ENCODE measurements at places on chromosomes 6 and 20.

DNA sequence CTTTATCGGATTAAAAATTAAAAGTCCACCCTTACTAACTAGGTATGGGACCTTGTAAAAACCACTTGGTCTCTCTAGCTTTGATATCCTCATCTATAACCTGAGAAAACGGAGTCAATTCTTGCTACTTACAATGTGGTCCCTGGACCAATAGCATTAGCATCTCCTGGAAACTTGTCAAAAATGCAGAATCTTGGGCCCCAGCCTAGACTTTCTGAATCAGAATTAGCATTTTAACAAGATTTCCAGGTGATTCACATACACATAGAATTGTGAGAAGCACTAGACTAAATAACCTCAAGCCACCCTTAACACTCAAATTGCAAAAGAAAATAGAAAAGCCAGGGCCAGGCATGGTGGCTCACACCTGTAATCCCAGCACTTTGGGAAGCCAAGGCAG, 96.6 kb downstream of the RNGTT start:
- no peak for DNase-seq

DNA sequence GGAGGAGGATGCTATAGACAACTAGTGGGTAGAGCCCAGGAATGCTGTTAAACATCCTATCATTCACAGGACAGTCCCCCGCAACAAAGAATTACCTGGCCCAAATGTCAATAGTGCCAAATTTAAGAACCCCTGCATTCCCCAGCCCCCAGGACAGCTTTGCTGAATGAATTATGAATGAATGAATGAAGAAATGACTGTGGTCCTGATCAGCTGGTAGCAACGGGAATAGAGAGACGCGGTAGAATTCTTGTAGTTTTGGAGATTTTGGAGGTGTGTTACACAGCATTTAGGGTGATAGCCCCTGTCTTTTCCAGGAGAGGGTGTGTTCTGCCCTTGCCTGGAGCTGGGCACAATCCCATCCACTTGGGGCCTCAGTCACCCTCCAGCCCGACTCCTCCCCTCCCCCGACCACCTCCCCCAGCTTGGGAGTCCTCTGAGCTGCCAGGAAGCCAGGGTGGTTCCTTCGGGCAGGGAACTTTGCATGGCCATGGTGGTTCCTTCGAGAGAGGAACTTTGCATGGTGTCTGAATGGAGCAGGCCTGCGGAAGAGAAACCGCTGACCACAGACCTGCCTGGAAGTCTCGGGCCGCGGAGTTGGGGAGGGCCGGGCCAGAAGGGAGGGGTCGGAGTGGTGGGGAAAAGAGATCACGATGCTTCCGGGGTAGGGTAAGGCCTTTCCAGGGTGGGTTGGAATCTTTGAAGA, 1.0 kb upstream of the HCK start:
- no peak for DNase-seq

DNA sequence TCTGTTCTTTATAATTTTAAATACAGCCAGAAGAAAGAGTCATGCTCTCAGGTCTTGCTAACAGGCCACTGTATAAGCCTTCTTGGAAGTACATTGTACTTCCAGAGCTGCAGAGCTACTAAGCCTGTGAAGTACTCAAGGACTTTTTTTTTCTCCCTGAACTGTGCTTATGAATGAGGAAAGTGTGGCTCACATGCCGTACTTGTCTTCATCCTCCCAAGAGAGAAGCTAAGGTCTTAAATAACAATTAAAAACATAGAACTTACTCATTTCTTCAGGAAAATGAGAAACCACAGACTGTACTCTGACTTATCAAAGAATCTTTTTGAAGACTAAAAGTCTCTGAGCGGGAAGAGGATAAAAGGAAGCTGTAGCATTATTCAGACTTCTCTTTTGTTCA, 218.3 kb downstream of the HTR1B start:
- DNase-seq = no peak

DNA sequence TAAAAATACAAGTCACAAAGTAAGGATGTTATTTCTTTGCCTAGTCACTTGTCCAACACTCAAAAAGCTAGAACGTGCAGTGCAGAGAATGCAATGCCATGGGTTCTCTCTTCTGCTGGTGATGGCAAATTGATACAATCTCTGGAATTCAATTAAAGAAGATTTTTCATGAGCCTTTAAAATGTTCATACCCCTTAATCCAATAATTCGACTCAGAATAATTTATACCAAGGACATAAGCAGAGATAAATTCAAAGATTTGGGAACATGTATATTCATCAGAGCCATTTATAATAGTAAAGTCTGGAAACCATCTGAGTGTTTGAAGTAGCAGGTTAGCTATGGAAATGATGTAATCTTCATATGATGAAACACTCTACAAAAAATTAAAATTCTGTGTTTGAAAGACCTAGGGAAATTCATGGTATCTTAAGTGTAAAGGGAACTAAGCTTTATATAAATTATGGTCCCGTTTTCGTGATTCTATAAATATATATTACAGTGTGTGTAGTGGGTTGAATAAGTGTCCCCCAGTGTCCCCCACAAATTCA, 2.8 kb upstream of the AGPAT4 start:
- DNase-seq = no peak

- DNase-seq = no peak
Measured at GRCh38 chr6:6711832-6712448, 123.4 kb downstream of the LY86 start.

DNA sequence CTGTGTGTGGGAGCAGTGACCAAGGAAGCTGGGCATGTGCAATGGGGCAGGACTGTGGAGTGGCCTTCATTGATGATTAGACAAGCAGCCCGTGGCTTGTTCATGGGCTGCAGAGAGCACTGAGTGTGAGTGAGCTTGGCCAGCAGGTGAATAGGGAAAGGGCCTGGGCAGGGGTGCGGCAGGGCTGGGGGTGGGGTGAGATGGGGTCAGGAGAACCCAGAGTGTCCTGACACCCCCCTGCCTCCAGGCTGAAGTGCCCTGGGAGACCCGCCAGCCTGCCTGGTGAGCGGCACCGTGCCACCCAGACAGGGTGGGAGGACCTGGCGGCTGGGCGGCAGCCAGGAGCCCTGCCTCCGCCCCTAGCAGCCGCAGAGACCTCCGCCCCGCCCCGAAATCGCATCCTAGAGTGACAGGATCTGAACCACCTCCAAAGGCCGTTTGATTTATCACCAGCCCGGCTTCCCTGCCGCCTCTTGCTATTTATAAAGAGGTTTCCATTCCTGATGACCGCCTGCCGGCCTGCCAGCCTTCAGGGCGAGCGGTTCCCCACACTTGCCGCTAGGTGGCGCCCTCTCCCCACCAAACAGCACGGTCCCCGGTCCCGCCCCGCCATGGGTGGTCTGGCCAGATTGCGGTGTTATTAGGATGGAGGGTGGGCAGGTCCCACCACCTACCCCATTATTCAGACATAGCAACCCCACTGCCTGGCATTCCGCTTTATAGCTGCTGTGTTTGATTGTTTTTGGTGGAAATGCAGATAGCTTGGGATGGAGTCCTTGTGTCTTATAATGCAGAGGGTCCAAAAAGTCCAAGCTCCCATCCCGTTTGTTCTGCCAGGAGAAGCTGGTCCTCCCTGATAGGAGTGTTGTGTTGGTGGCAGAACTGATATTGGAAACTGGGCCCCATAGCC, 3.5 kb downstream of the MYLK2 start:
- peak; percentile 56 for DNase-seq

DNA sequence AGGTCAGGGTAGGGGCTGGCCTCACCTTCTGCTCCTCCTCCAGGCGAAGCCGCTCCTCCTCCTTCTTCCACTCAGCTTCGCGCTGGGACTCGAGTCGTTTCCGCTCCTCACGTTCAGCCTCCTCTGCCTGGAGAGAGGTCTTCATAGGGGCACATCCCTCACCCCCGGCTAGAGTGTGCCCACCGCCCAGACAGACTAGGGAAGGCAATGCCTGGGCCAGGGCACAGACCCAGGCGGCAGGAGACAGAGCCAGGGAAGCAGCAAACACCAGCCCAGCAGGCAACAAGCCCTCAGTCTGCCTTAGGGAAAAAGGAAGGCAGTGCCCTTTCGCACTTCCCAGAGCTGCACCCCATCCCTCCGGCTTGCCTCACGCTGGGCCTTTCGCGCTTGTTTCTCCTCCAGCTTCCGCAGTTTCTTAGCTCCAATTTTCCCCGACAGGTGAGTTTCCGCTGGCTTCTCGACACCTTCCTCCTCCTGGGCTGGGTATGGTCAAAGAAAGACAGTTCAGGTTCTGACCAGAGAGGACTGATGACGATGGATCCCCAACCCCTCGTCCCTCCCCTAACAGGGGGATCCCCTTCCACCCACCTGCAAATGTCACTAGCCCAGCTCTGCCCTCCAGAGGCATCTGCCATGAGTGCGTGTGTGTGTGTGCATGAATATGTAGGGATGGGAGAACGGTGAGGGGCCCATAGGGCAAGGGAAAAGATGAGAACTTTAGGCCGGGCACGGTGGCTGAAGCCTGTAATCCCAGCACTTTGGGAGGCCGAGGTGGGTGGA, 4.3 kb downstream of the DDRGK1 start:
- DNase-seq = no peak

DNA sequence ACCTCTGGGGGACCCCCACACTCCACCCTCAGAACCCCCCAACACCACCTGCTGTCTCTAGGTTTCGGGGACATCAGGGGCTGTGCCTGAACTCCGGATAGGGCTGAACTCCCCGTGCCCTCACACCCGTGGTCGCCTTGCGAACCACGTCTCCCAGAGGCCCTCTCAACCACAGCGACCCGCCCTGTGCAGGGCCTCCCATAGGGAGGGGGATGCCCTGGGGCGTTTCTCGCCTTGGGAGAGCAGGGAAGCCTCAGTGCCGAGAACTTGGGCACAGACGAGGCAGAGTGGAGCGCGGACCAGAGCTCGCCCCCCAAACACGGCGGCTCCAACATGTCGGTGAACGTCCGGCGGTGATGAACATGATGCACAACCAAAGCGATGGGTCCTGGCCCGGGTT, 6.8 kb downstream of the FRMD1 start:
- DNase-seq = no peak

GRCh38 chr6:122609881-122610689, at the start of gene PKIB:
Gene PKIB, plus strand, starts transcription at chr6:122610405. Its CDS starts 107,390 bp downstream, at chr6:122717795.
- DNase-seq = no peak

- no peak for DNase-seq
Measured at GRCh38 chr6:84415517-84415916, 188.1 kb upstream of the CEP162 start.

DNA sequence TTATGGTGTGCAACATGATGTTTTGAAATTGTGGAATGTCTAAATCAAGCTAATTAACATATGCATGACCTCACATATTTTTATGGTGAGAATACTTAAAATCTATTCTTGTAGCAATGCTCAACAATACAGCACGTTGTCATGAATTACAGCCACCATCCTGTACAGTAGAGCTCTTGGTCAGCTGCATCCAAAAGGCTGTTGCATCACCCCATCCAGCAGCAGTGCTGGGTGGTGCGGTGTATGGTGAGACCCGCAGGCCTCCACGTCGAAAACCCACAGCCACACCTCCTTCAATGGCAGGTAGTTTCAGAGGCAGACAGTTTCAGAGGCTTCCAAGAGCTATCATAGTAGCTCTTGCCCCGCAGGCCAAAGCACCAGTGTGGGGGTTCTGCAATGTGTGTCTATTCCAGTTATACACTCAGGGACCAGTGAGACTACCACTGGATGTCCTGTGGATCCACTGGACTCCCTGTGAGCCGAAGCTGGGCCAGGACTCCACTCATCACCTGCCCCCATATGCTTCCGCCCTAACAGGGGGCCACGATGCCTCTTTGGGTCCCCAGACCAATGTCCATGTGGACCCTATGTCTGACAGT, 23.4 kb downstream of the PACSIN1 start:
- DNase-seq = no peak

DNA sequence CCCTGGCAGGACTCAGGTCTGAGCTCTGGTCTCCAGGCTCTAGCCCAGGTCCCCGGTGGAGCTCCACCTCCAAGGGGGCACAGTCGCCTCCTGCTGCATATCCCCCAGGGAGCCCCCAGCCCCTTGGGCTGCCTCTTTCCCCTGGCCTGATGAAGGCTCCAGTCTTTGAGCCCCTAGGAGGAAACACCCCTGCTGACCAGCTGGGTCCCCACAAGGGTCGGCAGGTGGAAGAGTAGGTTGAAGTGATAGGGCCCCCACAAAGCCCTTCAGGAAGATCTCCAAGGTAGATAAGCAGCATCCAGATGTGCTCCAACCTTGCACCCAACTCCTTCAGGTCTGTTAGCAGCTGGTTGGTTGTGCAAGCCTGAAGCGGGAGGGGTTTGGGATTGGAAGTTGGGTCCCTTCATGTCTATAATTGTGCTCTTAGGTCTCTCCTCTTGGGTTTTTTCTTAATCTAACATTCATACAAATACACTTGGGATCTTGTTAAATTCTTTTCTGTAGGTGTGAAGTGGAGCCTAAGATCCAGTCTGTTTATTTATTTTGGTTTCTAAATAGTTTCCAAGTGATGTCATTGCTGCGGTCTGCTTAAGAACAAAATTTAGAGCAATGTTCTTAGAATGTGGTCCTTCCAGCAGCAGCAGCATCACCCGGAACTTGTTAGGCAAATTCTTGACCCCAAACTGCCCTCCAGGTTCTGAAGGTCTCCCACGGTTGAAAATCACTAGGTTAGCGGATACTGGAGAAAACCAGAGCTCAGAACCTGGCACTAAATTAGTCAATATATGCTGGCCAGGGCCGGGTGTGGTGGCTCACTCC, 5.1 kb downstream of the UBE2C start:
- DNase-seq = no peak

- no peak for DNase-seq
Measured at GRCh38 chr6:88856566-88856965, 106.9 kb downstream of the RNGTT start.

DNA sequence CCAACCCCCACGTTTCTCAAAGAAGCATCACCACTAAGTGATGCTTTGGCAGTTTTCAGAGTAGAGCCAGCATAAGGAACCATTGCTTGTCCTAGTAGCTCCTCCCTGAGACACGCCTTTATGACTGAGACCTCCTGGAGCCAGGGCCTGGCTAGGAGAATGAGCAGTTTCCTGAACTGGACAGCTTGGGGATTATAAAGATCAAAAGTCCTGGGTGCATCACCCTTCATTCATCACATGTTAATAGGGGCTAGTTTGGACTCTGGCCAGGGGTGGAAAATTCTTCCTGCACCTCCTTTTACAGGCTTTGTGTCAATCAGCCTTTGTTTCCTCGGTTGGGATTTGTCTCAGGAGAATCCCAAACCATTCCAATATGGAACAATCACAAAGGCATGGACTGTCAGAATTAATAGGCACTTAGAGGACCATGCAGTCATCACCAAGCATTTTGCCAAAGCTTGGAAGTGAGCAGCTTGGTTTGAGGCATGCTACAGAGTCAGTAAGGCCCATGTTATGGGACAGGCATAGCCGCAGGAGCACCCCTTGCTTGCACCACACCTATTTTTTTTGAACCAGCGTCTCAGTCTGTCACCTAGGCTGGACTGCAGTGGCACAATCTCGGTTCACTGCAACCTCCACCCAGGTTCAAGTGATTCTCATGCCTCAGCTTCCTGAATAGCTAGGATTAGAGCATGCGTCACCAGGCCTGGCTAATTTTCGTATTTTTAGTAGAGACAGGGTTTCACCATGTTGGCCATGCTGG, 64.9 kb upstream of the TGM3 start:
- DNase-seq = no peak

GRCh38 chr6:921400-921799, 228.5 kb upstream of the EXOC2 start:
- no peak for DNase-seq

DNA sequence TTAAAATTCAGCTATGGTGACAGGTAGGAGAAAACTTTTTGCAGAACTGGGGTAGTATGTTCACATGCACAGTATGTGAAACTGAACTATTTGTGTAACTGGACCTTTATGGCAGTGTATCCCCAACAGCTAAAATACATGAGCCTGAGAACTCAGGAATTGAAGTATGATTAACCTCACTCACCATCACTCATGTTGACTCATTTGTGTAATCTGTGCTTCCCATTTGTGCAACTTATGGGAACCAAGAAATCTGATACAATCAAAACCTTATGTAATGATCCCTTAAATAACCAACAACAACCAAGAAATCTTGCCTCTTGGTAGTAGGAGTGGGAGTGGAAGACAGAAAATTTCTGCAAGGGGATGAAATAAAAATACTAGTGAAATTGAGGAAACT, 674.9 kb downstream of the HDGFL1 start:
- no peak for DNase-seq
